Activated CD4-positive, alpha-beta T cell treated with anti-CD3 and anti-CD28 coated beads, Interleukin-2, amount 50 U/mL, for 16 hours (primary cell): ENCODE measurements at places on chromosomes 4 and X.

GRCh38 chr4:90816754-90817153 is 689.6 kb downstream of the CCSER1 start:
- no peak for DNase-seq

DNA sequence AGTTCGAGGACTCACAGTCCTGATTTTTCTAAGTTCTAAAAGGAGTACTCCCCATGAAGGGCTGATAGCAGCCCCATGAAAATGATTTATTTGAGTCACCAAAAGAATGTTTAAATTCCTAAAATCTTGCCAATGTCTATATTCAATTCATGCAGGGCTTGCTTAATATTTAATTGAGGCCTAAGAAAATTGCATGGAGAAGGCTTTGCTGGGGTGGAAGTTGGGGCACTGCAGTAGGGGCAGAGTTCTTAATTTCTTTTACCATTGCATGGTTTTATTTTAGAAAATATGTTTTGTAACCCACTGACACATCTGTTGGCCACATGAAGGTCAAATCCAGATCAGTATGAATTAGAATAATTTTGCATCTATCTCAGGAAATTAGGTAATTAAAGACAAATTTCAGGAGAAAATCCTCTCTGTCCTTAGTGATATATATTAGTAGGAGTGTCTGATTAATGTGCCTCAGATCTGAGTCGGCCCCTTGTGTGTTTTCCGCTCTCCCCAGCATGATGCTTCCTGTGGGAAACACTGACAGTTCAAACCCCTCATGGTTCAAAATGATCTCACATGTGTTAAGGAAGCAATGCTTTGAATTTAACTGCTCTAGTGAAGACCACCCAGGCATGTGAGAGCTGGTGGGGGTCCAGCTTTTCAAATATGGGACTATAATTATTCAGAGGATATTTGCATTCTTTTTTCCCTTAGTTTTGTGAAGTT is 54.0 kb upstream of the EGFL6 start:
- no peak for DNase-seq

DNA sequence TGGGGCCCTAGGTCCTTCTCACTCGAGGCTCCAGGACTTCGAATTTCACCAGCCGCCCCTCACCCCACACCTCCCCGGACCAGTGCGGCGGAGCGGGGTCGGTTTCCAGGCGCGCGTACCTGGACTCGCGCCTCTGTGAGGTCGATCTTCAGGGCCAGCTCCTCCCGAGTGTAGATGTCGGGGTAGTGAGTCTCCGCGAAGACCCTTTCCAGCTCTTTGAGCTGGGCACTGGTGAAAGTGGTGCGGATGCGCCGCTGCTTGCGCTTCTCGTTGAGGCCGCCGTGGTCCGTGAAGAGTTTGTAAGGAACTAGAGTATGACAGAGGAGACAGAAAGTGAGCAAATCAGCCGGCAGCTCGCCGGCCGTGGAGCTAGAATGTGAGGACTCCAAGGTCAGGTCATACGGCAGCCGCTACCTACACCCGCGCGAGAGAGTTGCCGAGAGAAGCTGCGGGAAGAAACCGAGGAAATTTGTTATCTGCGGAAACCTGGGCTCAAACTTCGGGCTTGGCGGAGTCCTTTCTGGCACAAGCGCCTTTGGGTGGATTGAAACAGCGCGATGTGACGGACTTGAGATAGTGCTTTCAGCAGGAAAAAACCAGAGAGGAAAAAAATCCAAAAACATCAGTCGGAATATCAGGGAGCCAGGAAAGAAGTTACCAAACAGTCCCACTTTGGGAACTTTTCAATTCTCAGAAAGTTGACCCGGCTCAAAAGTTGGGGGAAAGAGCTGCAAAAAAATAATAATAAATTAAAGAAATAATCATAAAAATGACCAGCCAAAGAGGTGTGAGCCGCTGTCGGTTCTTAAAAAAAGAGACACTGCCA is 1.1 kb downstream of the PHOX2B start:
- DNase-seq = no peak

DNA sequence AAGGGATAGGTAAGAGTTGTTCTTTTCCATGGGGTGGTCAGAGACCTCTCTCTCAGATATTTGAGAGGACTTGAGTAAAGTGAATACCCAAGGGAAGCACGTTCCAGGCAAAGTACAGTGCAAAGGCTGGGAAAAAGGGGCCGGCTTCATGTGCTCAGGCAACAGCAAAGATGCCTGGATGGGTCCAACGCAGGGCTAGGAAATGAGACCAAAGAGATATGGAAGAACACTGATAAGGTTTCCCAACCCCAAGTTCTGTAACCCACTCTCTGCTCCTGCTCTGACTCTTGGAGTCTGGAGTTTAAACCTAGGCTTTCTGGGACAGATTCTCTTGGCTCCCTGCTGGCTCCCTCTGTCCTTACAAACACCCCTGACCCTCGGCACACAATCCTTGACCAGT is 36.2 kb upstream of the PROM1 start:
- no peak for DNase-seq

GRCh38 chr4:48538358-48538757 is 48.3 kb downstream of the ZAR1 start:
- no peak for DNase-seq

DNA sequence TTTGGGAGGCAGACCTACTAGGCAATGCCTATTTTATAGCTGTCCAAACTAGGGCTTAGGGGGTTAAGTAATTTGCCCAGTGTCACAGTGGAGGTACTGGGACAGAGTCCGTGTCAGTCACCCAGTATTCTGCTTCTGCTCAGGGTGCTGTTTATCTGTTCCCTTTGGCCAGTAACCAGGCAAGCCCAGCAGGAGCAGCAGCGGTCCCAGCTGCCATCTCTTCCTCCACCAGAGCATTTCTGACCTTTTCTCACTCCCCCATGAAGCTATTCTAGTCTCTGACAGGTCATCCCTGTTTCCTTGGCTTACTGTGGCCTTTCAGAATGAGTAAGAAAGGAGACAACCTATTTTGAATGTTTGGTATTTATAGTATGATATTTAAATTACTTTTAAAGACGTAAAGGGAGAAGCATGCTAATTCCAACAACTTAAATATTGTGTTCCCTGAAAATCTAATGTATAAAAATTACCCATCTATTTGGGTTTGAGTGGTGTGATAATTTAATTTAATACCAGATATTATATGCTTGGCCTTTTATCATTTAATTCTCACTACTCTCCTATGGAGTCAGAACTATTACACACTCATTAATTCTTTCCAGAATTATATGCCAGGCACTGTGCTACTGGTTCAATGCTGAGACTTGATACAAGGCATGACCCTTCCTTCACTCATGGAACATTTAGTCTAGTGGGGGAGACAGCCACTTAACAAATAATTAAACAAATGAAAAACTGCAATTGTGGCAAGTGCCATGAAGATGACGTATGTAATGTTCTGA is 60.6 kb downstream of the RPS6KA3 start:
- DNase-seq = peak; percentile 6

- DNase-seq = no peak
These were observed 45.7 kb downstream of the RBM47 start for GRCh38 chr4:40583850-40584439.

- no peak for DNase-seq
These were observed 24.1 kb downstream of the CSF2RA start for GRCh38 chrX:1292575-1293290.

DNA sequence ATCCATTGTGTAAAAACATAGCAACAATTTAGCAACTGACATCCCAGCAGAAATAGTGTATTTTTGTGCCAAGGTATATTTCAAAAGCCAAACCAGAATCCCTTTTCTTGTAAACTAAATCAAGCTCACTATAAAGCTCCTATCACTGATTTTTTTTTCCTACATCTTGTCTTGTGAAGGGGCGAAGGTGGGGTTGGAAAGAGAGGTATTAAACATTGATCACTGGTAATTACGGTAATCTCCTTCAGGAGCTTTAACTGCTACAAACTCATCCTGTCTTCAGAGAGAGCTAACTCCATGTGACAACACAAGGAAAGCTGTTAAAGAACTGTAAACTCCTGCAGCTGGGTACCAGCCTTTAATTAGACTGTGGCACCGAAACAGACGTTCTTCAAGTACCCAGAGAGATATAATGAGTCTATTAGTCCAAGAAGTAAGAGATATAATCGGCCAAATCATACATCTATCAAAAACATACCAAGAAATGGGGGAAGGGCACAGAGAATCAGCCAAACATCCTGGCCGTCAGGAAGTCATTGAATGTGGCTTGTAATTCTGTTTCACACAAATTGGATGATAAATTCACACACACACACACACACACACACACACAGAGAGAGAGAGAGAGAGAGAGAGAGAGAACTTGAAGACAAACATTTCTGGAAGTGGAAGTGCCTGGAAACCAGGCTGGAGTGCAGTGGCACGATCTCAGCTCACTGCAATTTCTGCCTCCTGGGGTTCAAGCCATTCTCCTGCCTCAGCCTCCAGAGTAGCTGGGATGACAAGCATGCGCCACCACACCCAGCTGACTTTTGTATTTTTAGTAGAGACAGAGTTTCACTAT is 111.9 kb upstream of the PPARGC1A start:
- no peak for DNase-seq

GRCh38 chr4:107799669-107800450 is 24.9 kb upstream of the SGMS2 start:
- DNase-seq = no peak

DNA sequence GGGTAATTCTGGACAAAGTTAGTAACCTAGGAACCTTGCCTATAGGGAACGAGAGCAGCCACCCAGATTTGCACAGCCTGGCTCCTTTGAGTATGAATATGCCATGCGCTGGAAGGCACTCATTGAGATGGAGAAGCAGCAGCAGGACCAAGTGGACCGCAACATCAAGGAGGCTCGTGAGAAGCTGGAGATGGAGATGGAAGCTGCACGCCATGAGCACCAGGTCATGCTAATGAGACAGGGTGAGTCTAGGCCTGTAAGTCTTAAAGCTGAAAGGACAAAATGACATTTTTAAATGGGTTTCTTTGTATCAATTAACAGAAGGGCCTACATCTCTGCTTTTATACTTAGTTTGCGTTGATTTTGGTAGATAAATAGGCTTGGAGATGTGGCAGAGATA is 4.7 kb upstream of the ITGB1BP2 start:
- DNase-seq = no peak

DNA sequence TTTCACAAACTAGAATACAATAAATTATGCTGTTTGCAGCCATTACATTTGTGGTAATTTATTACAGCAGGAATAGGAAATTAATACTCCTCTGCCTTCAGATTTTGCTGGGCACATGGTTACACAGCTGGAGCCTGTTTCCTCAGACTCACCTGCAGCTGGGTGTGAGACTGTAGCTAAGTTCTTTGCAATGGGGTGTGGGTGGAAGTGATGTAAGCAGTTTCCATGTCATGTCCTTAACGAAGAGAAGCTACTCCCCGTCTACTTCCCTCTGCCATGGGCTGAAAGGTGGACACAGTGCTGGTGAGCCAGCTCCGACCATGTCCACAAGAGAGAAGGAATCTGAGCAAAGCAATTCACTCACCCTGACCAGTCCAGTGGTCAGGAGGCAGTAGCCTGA is 18.2 kb downstream of the SH3KBP1 start:
- DNase-seq = no peak

- no peak for DNase-seq
These were observed 225.0 kb downstream of the COL25A1 start for GRCh38 chr4:109077505-109077904.

DNA sequence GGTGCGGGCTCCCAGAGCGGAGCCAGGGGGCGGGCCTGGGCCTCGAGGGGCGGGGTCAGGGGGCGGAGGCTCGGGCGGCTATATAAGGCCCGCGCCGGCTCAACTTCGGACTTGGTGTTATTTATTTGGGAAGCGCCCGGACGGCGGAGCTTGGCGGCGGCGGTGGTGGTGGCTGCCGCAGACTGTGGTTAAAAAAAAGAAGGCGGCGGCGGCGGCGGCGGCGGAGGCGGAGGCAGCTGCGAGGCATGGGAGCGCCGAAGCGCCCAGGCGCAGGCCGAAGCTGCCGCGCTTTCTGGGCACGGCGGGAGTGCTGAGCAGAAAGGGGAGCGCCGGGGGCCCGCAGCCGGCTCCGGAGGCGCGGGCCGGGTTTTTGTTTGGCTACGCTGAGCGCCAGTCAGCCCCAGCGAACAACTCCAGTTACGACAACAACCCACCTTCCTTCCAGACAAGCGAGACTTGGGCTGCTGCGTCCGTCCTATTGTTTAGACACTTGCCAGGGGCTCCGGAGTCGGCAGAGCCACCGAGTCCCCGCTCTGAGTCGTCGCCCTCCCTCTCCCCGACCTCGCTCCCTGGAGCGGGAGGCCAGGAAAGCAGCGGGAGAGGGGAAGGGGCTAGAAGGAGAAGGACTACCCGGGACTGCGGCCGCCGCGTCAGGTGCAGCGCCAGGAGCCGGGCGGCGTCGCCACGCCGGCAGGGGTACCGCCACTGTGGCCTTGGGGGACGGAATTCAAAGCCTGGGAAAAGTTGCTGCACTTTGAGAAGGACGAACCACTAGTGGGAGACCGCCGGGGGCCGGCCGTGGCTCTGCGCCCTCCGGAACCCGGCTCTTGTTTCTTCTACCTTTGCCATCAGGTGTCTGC is at the start of gene SLIT2:
Gene SLIT2, plus strand, starts transcription at position 110 of the 860 bp plus-strand sequence. CDS start 1,911 bp downstream, outside the sequence.
- DNase-seq = peak; percentile 28

GRCh38 chr4:143558823-143559756 is 45.6 kb downstream of the SMARCA5 start:
- peak; percentile 61 for DNase-seq

DNA sequence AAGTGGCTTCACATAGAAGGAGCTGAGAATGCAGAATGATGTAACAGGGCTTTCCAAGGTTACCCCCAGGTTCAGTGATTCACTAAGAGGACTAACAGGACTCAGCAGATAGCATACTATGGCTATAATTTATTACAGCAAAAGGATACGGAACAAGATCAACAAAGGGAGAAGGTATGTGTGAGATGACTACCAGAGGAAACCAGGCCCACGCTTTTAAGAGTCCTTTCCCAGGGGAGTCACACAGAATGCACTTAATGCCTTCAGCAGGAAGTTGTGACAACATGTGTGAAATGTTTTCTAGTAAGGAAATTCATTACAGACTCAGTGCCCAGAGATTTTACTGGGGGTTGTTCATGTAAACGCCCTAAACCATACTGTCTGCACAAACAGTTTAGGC is 373.6 kb upstream of the MAGEB2 start:
- DNase-seq = no peak

GRCh38 chr4:169774466-169775445 is 17.0 kb upstream of the HPF1 start:
- DNase-seq = peak; percentile 21

DNA sequence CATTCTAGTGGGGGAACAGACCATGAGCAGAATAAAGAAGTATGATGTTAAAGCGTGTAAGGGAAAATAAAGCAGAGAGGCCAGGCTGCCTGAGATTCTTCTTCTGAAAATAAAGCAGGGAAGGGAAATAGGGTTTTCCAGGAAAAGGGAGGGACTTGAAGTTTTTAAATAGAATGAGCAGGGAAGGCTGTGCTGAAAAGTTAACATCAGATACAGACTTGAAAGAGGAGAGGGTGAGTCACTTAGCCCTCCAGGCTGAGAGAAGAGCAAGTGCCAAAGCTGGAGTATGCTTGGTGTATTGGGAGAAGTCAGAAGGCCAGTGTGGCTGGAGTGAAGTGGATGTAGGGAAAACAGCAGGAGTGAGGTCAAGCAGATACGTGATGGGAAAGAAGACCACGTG is 10.0 kb upstream of the PLK4 start:
- DNase-seq = no peak

DNA sequence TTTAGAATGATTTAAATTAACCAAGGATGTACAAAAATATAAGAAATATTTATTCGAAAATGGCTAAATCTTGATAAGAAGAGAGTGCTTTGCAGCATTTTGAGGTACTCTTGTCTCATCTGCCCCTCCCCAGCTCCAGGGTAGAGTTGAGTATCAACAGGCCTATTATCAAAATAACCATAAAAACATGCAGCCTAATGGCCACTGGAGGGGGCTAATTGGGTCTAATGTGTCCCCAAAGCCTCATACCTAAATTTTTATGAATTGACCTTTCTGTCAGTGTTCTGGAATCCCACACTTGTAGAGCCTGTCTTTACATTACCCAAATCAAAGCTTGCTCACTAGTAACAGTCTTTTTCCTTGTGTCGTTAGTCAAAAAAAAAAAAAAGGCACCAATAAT is 544.9 kb upstream of the CPXCR1 start:
- DNase-seq = no peak
